ENCODE measurements at places on chromosomes 4 and X.

DNA sequence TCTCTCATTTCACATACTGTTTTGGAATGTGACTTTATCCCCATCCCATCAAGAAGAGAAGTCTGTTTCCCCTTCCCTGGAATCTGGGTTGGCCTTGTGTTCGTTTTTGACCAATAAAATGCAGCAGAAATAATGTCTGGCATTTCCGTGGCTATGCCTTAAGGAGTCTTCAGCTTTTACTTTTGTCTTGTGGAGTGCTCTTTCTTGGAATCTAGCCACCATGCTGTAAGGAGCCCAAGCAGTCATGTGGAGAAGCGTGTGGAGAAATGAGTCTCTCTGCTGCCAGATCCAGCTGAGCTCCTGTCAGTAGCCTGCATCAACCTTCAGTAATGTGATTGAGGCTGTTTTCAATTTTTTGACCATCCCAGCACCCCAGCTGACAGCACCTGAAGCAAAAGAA, 84.4 kb upstream of the ARMCX2 start:
- DNase-seq, result no peak

DNA sequence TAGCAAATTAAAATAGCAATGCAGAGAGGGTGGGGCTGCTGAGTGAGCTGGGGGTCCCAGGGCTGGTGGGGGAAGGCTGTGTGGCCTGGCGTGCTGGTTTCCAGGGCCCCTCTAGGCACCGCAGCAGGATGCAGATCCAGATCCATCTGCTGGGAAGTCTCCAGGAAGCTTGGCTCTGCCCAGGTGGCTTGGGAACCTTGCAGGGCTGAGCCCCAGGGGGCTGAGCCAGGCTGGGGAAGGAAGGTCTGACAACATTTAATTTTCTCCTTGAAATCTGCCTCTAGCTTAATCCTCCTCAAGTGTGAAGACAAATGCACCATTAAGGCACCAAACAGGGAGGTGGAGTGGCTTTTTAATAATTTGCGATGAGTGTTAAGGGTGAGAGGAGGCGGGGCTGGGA, 31.7 kb downstream of the SORCS2 start:
- DNase-seq, result no peak

DNA sequence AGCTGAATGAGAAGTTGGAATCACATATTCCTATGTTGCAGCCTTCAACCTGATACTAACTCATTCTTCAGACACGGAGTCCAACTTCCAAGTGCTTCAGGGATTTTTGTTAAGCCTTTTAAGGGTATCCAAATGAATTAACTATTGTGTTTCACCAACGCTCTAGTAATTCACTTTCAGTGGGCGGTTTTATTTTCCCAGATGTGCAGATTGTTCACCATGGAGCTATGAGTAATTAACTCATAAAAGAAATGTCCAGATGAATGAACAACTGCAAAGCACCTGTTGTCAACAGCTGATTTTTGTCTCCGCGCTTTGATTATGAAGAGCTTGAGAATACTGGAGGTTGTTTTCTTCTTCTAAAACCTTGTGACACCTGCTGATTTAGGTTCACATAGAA, 187.6 kb downstream of the CBR4 start:
- DNase-seq, result no peak

DNA sequence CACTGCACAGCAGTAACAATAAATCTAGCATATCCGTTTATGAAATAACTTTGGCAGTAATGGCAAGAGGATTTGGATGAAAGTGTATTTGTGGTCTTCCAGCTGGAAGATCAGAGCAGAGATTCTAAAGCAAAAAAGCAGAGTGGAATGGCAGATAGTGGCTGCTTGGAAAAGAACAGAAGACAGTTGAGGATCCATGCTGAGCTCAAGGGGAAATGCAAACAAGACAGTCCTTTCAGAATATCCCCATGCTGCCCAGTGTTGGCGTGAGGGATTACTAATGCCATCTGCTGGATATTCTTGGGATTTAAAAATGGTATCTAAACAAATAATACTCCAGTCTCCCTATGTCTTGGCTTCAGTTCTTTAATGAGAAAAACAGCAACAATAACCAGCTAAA, 629.1 kb upstream of the ATOH1 start:
- no peak for DNase-seq

DNA sequence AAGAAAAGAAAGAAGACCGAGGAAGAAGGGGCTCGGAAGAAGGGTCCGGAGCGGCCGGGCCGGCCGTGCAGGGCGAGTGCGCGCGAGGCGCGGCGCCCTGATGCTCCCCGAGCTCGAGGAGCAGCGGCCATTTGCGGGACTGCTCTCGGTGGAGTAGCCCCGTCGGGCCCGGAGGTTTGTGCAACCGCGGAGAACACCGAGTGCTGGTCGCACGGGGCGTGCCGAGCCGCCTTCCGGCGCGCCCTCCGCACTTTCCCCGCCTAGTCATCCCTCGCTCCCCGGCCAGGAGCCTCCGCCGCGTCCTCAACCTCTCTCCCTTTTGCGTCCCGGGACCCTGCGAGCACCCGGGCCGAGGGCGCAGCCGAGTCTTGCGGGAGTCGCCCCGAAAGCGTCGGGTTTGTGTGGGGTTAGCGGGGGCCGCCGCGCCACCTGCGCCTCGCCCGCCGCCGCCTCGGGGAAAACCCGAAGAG, 127.4 kb downstream of the LAS1L start:
- no peak for DNase-seq

GRCh38 chrX:74421036-74421739, at the start of gene SLC16A2:
SLC16A2 (plus strand) TSS chrX:74421493; CDS start chrX:74421638, 145 bp downstream.
- DNase-seq, result peak; percentile 21

GRCh38 chr4:170088716-170089115, 1.0 kb downstream of the AADAT start:
- no peak for DNase-seq

DNA sequence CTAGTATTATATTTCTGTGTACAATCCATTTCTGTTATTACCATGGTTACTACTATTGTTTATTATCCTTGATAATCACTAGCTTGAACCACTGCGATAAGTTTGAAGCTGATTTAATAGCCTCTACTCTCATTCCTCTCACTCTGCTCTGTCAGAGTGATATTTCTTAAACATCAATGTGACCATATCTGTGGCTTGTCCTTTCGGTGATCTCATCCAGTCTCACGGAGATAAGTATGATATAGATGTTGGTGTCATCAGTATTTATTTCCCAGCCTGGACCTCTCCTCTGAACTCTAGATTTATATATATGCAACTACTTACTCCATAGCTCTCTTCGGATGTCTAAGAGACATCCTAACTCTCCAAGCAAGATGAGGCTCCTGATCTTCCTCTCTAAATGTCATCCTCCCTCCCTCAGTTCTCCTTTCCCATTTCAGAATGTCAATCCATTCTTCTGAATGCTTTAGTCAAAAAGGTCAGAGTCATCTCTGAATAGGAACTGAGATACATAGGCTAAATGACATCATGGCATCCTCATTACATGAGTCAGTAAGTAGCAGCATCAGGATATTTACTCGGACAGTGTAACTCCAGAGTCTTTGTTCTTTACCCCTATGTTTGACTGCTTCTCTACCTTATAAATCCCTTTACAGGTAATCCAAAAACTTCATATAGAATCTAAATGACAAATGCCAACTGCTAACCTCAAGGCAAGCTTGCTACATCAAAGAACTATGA, 129.5 kb downstream of the PACRGL start:
- DNase-seq, result no peak

DNA sequence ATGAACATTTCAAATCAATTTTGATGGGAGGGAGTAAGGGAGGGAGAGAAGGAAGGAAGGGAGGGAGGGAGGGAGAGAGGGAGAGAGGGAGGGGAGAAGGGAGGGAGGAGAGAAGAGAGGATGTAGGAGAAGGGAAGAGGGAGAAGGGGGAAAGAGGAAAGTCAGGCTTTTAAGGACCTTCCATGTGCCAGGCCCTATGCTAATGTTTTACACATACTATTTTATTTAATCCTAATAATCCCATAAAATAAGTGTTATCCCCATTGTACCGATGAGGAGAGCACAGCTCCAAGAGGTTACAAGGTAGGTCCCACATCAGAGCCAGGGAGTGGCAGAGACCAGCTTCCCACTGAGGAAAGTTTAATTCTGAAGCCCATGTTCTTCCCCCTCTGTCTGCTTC, 341.9 kb downstream of the RAB28 start:
- no peak for DNase-seq

GRCh38 chr4:147629783-147630730, 12.9 kb downstream of the TMEM184C start:
- no peak for DNase-seq

DNA sequence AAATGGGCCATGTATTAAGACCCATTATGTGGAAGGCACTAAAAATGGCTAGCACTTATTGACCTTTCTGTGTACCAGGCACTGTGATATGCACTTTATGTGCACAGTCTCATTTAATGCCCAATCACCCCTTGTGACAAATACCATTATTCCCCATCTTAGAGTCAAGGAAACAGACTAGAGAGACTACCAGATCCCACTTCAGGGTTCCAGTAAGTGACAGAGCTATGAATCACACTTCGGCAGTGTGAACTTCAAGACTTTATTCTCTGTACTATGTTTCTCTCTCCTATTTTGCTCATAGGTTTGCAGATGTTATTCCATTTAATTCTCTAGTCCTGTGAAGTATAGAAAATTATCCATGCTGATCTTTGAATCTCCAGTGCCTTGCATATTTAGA, 107.0 kb downstream of the NFKB1 start:
- no peak for DNase-seq

DNA sequence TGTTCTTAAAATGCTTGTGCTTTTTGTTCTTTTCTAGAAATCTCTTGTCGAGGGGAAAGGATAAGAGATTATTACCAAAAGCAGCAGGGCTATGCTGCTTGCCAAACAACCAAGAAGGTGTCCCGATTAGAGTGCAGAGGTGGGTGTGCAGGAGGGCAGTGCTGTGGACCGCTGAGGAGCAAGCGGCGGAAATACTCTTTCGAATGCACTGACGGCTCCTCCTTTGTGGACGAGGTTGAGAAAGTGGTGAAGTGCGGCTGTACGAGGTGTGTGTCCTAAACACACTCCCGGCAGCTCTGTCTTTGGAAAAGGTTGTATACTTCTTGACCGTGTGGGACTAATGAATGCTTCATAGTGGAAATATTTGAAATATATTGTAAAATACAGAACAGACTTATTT, 81.5 kb upstream of the PACRGL start:
- DNase-seq, result no peak

Measured in CD4-positive, alpha-beta T cell treated with Interleukin-4 for 1 hour (primary cell).